Activated T-cell treated with anti-CD3 and anti-CD28 coated beads, Interleukin-2, amount 50 U/mL, for 72 hours (primary cell): ENCODE measurements at places on chromosomes 4 and X. TPM values are rescaled to one million over a fixed set of nuclear protein-coding genes. Genes with fewer than 3 reads are reported as not detected.

Gene CDX4
- total RNA-seq, result not detected

Gene RPS6KA6
- 0.24 TPM for total RNA-seq

Gene CFAP47
- total RNA-seq, result not detected

Gene GAGE12E
- not detected for total RNA-seq

DNA sequence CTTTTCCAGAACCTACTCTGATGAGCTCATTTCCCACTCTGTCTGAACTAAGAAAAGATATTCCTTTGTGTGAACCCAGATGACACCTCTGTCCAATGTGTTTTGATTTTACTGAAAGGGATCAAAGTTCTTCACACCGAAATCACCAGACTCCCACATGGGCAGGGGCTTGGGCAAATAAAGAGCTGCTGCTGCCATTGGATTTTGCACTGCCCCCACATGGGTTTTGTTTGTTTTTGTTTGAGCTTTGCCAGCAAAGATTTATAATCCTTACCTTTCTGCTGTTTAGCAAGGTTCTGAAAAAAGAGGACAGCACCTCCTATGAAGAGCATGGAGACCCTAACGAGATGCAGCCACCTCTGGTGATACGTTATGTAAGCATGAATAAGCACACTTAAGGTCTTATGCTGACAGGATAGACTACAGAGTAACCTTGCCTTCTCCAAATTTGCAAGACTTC is 44.3 kb downstream of the HSD17B13 start:
- no peak for DNase-seq

Gene GAGE2A
- total RNA-seq, result not detected
